AG09319 (cell line): ENCODE measurements at places on chromosomes 6 and 20.

DNA sequence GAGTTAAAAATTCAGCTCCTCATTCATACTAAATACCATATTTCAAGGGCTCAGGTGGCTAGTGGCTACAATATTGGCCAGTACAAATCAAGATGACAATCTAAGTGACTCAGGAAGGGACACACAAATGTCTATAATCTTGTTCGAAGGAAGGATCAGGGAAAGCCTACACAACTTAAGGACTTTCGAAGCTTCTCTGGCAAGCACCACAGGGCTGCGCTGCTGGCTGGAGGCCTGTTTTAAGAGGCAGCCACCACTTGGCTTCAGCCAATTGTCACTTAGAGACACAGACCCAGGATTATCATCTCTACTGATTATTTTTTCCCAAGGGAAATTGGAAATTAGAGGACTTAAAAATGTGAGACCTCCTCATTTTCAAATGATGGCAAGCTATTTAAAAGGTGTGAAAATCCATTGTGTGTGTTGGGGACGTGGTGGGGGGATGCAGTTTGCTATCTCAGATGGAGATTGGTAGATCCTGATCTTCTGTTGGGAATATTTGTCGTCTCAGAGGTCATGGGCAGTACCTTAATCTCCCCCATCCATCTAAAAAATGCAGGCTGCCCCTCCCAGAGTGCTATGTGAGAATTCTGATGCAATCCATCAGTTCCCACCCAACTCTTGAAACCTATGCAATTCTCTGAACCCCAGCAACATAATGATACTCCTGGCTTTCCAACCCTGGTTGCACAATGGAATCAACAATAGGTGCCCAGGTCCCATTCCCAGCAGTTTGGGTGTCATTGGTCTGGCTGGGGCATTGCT lies 11.3 kb downstream of the ARHGAP40 start:
- DNase-seq = no peak

GRCh38 chr20:61521687-61522420 lies 269.8 kb downstream of the CDH4 start:
- DNase-seq = no peak

DNA sequence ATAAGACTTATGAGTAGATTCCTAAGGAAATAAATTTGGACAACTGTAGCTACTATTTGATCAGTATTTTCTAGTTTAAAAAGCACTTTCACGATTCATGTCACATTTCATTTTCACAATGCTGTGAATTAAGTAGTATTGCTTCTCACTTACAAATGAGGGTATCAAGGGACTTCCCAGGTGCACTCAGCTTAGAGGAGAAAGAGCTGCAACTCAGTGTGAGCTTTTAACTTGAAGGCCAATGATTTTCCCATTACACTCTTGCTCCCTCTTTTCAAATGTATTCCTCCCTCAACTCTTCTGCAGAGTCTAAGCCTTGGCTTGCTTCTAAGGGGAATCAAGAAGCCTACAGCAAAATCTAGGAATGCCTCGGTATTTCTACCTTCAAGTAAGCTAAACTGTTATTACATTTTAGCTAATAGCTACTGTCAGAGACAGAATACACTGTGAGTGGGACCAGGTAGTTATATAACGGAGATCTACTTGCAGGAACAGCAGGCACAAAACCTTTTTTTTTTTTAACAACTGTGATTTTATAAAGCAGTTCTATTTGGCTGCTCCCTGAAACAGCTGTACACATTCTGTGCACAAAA lies 339.0 kb downstream of the SYNE1 start:
- no peak for DNase-seq

- DNase-seq = no peak
These were observed 161.3 kb downstream of the PHACTR3 start for GRCh38 chr20:59765599-59766177.

DNA sequence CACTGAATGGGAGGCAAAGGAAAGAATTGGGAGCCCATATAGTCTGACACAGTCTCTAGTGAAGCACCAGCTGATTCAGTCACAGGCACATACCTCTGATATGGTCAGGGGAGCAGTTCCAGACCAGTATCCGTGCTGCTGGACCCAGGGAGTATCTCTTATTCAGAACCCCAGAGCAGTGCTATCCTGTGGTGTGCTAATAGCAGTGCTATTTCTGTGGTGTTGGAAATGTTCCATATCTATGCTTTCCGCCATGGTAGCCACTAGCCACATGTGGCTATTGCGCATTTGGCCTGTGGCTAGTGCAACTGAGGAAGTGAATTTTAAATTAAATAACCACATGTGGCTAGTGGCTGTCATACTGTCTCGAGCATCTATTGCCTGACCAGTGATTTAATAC lies 11.0 kb downstream of the SCUBE3 start:
- DNase-seq = no peak

- no peak for DNase-seq
These were observed 7.5 kb upstream of the TBX18 start for GRCh38 chr6:84771756-84772356.

- DNase-seq = no peak
These were observed 301.9 kb upstream of the TBX18 start for GRCh38 chr6:85066266-85066665.

GRCh38 chr6:79440598-79440997 lies 96.6 kb downstream of the LCA5 start:
- no peak for DNase-seq

DNA sequence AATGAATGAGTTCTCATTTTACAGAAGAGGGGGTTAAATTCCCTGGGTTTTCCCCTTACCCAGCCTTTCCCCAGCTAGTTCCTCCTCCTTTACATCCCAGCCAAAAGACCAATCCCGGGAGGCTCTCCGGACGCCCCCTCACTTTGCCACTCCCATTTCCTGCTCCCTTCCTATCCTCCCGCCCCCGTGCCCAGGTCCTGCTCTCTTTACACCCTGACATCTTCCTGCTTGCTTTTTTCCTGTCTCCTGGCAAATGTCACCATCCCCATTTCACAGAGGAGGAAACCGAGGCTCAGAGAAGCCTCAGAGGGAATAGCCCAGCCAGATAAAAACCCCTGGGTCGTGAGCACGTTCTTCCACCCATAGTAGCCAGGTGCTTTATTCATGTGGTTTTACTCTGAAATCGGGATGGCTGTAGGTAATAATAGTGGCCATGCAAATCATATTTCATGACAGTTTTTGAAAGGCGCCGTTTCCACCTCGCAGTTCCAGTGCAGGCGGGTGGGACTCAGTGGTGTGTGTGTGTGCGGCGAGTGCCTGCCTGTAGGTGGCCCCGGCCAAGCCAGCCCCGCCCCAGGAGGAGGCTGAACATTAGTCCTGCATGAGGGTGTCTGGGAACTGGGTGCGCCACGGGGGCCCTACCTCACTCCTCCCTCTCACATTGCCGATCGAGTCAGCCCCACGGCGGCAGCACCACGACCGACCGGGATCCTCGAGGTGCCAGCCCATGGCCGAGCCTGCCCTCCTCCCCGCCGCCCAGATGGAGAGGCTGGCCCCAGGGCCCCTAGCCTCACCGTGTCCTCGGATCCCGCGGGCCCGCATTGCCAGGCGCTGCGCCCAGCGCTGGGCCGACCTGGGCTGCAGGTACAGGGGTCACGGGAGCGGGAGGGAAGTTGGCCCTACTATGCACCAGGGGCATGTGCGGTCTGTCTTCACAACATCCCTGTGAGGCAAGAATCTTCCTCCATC lies at the start of gene ARHGAP40:
TSS of gene ARHGAP40 (plus strand) at position 594 of the 969 bp plus-strand sequence.
- no peak for DNase-seq

DNA sequence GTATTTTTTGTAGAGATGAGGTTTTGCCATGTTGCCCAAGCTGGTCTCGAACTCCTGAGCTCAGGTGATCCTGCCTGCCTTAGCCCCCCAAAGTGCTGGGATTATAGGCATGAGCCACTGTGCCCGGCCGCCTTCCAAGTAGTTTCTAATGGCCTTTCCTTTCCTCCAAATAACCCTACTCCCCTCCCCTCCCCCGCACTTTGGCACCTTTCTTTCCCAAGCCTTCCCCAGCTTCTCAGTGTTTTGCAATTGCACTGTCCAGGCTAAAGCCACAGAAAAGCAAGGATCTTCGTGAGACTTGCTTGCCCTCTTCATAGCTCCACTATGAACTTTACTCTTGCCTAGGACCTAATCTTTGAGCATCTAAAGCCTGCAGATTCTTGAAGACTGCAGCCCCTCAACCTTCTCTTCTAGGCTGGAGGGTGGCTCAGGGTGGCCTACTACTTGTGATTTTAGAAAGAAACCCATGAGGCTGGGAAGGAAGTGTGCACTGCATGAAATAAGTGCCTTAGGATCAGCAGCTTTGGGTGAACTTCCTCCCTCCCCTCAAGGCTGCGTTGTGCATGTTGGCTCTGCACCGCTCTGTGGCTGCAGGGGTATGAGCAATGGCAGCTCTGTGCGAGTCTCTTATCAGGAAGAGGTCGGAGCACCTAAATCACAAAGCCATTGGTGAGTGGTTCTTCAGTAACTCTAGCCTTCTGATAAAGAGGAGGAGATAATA lies 152.4 kb upstream of the SNX9 start:
- DNase-seq = no peak

GRCh38 chr20:57751411-57751810 lies 41.6 kb upstream of the PMEPA1 start:
- DNase-seq = no peak

DNA sequence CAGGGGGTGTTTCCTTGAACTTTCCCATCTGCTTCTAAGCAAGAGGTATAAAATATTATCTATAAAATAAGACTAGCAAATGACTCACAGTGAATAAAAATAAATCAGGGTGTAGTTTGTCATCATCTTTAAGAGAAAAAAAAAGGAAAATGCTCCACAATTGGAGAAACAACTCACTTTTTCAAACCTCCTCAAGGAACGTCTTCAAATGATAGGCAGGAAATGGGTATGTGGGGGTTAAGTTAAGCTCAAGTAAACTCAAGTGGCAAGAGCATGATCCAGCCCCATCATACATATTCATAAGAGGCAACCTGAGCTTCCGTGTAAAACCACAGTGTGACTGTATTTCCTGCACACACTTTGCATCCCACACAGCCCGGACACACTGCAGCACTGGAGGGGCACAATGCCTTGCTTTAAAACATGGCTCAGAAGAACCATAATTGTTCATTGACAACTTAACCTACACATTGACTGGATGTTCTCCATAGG lies 58.5 kb upstream of the CEP85L start:
- DNase-seq = no peak

DNA sequence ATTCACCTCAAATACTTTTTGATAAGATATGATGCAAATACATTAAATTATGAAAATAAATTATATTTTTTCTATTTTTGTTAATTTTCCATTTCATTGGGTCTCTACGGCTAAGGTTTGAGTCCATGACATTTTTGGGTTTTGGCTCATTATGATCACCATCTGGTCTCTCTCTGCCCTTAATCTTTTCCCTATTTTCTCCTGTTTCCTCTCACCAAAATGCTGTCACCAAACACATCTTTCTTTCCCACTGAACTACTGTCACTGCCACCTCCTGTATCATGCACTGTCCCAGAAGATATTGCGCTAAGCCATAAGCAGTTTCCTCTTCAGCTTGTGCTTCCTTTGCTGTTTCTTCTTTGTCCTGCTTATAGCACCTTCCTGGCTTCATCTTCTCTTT lies 42.0 kb upstream of the OGFRL1 start:
- DNase-seq = no peak

- DNase-seq = no peak
These were observed 28.4 kb downstream of the IL20RA start for GRCh38 chr6:137016356-137016755.

GRCh38 chr6:155080881-155081845 lies 86.0 kb downstream of the TIAM2 start:
- DNase-seq = no peak

- no peak for DNase-seq
These were observed 257.4 kb downstream of the ADGRB3 start for GRCh38 chr6:68892452-68892851.
